ENCODE measurements at places on chromosomes 3 and 15.

DNA sequence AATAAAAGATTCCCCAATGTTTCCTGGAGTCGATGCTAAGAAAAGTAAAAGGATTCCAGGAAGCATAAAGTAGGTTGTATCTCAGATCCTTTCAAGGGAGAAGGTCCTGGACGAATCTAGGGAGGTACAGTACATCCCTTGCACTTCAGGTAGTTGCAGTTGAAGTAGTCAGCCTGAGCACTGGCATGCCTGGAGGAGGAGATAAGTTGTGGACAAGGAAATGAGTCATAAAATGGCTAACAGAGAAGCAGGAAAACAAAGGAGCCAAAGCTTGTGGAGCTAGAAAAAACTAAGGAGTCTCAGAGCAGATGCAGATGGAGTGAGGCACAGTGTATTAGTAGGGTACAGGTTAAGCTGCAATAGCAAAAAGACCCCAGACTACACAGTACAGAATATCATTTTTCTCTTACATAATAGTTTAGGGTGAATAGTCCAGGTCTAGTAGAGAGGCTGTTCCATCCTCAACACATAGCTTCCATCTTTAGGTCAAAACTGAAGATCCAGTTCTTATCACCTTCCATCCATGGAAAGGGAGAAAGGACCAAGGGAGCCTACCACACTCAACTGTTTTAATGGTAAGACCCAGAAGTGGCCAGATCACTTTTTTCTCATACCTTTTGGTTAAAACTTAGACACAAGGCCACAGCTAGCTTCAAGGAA, 41.3 kb downstream of the COL6A5 start:
- DNase-seq, result no peak

GRCh38 chr15:80070840-80071239, 11.4 kb downstream of the ZFAND6 start:
- DNase-seq, result no peak

GRCh38 chr3:28286595-28286994, 45.2 kb downstream of the CMC1 start:
- DNase-seq, result no peak

GRCh38 chr15:38885001-38885400, 320.4 kb upstream of the RASGRP1 start:
- DNase-seq, result no peak

GRCh38 chr15:76321171-76321570, 9.9 kb upstream of the ETFA start:
- no peak for DNase-seq

GRCh38 chr3:107347751-107348150, 29.5 kb upstream of the CCDC54 start:
- DNase-seq, result no peak

DNA sequence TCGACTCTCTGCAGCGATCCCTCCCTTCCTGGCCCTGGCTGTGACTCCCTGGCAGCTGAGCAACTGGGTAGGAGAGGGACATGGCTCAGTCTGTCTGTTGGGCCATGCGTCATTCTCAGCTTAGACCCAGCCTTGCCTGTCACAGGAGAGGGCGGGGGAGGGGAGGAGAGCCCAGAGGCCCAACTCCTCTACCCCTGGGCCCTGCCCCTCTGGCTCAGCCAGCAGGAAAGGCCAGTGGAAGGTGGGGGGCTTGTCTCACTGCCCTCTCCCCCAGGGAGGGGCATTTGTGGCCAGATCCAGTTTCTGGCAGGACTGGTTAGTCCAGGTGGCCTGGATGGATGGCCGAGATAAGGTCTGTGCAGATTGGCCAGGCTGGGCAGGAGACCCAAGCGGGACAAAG, 31.6 kb downstream of the DNAJB8 start:
- no peak for DNase-seq

GRCh38 chr3:107985496-107985895, 105.3 kb downstream of the CD47 start:
- no peak for DNase-seq

DNA sequence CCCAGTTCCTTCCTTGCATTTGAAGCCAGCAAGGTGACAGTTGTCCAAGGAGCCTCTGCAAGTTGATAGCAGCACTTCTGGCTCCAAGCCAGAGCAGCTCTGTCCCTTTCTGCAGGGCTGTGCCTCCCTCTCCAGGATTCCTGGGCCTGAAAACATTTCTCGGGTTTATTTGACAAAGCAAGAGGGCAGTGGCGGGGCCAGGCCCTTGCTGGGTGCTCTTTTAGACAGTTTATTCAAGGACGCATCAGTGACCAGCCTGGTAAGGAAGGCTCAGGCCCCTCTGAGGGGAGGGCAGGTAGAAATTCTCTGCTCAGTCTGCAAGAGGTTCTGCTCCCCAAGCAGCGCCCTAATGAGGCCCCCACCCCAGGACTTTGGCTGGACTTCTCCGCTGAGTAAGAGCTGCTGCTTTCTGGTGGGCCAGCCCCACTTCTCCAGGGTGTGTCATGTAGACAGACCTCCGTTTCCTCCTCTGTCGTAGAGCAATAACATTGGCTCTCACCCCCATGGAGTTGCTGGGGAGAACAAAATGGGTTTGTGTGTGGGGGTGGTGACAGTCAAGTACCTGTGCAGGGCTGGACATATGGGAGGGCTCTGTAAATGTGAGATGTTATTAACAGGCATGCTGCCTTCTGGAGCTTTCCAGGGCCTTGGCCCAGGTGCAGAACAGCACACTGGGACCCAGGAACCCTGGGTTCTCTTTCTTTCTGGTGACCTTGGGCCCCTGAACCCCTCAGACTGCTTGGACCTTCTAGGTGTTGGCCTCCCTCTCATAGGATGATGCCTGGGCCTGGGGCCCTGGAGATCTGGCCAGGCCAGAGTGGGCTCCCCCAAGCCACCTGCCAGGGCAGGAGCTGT, 146.2 kb upstream of the TLE3 start:
- no peak for DNase-seq

DNA sequence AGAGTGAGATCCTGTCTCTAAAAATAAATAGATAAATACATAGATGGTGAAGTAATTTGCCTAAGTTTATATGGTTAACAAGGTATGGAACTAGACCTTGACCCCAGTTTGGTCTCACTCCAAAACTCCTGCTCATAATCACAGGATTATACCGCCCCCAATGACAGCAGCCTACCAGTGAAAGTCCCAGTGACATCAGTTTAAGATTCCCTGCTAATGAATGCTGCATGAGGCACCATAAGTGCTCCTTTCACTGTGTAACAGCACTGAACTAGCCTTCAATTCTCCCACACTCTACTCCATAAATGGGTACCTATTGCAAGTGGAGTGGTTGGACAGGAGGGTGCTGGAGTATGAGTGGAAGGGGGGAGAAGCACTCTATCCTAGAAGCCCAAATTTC, 23.7 kb upstream of the THSD4 start:
- no peak for DNase-seq

DNA sequence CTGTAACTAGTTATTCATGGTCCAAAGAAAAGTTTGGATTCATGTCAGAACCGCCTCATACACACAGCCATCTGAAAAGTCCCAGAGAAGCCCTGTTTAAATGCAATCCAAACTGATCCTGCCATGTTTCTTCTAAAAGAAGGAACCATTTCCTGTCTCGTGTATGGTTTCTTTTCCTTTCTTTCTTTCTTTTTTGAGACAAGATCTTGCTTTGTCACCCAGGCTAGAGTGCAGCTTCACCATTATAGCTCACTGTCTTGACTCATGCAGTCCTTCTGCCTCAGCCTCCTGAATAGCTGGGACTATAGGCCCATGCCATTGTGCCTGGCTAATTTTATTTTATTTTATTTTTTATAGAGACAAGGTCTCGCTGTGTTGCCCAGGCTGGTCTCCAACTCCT, 77.4 kb upstream of the NSMCE3 start:
- DNase-seq, result no peak

- DNase-seq, result no peak
These were observed 16.3 kb upstream of the SLC41A3 start for GRCh38 chr3:126100269-126100633.

DNA sequence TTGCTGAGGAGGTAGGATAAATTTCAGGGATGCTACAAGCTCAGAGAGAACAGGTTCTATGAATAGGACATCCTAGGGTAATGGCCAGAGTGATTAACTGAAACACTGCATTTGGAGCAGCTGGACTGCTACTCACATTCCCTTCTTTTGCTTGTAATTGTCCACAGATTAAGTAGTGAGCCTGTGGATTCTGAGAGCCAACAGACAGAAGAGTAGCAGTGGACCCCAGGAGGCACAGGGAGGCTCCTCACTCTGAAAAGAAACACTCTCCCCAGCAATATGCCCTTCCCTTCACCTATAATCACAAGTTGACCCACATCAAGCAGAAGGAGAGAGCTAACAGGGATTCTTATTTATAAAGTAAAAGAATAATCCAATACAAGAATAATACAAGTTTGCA, 10.6 kb upstream of the RFX7 start:
- no peak for DNase-seq

GRCh38 chr15:28096411-28096669, 2.8 kb downstream of the OCA2 start:
- DNase-seq, result no peak

DNA sequence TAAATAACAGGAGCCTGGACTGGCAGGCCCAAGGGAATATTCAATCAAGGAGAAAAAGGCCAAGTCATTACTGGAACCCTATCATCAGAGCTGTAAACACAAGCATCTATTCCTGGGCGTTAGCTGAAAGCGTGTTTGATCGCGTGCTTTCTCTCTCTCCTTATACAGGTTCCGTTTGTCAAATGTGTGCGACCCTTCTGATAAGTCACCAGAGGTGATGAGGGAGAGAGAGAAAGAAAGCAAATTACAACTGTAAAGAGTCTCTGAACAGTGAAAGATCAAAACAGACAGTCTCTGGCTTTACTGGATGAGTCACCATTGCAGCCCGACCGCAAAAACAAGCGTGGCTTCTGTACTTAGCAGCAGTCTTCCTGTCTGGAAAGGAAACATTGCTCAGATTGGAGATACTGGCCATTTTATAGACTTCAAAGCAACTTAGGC, 39.5 kb upstream of the TPRG1 start:
- no peak for DNase-seq

DNA sequence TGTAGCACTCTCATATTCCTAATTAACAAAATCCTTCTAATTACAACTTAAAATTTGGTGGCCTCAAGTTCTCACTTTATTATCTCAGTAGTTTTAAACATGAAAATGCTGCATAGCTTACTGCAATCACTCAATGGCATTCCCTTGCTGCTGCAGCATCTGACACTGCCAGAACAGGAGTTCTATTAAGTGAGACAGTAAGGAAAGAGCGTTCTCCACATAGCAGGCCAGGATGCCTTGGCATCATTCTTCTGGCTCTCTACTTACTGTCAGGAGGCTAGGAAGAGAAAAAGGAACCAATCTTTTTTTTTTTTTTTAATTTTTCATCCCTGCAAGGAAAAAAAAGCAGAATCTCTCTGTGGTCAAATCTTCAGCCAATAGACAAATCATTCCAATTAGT, 3.2 kb downstream of the CNBP start:
- DNase-seq, result no peak

DNA sequence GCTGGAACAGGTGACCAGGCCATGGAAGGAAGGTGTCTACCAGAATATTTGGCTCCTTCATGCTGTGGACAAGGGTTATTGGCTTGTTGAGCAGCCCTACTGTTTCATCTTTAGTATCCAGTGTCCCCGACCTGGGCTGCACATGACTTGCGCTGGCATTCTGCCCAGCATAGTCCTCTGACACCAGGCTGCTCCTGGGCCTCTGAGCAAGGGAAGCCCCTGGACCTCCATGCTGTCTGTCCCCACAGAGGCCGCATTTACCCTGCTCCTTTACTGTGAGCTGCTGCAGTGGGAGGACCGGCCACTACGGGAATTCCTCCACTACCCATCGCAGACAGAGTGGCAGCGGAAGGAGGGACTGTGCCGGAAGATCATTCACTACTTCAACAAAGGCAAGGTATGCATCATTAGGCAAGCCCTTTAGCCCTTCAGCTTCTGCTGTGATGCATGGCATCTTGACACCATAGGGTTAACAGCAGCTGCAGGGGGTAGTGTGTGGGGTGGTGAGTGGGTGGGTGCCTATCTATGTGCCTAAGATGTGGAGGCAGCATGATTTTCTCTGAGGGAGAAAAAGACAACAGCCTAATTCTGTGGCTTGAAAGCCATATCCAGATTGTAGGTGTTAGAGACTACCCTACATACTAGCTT, 44.0 kb upstream of the MANF start:
- no peak for DNase-seq

DNA sequence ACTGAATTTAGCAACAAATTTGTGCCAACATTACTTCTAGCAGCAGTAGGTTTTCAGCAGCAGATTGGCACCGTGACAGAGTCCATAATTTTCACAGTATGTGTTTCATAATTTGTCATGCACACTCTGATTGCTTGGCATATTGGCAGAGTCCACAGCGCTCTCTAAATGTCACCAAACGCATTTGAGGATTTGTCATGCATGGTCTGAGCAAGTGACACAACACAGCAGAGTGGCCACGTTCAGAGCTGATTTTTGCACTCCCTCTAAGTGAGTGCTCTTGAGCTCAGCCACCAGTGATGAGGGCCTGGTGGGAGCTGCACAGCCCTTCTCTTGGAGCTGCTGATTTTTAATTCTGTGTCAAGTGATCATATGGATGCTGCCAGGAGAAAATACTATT, 1270.8 kb downstream of the ROBO1 start:
- no peak for DNase-seq

DNA sequence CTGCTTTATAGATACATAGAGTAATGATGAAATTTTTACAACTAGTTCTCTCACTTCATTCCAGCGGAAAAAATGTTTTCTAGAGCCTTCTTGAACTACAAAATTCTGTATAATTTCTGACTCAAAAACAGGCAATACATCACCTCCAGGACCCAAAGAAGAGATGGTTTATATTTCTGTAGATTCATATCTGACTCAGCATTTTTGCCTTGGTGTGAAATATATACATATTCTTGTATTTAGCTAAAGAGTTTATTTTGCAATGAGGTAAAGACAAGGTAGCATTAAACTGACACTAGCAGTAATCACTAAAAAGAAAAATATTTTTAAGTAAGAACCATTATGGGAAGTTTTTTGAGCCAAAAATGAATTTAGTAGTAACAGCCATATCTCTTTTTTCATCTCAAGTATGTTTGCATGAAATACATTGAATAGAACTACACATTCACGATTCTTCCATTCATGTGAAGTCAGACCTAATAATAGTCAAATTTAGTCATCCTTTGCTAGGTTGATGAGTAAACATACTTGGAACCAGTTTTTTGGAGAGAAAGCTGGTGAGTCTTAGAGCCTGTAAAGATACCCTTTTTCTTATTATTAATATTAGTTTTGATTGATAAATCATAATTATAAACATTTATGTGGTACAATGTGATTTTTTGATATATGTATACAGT, 31.6 kb downstream of the COL8A1 start:
- no peak for DNase-seq

DNA sequence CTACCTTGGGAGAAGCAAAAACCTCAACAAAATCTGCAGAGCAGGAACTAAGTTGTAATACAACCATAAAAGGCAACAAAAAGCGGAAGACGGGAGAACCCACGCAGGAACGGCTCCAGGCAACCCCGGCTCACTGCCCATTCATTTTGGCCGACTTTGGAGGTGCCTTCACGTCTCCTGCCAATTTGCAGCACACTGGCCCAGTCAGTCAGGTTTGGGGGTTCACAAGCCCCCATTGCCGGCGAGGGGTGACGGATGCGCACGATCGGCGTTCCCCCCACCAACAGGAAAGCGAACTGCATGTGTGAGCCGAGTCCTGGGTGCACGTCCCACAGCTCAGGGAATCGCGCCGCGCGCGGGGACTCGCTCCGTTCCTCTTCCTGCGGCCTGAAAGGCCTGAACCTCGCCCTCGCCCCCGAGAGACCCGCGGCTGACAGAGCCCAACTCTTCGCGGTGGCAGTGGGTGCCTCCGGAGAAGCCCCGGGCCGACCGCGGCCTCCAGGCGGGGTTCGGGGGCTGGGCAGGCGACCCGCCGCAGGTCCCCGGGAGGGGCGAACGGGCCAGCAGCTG, 463 bp downstream of the TERC start:
- peak; percentile 57 for DNase-seq

All from amygdala (tissue), 56 donors.